ENCODE measurements at places on chromosomes 11 and 22.

GRCh38 chr11:70290361-70291065 lies 20.0 kb downstream of the PPFIA1 start:
- DNase-seq, result no peak

- DNase-seq, result no peak
These were observed 39.2 kb downstream of the APOL1 start for GRCh38 chr22:36291831-36292740.

GRCh38 chr22:40928657-40929056 lies 22.5 kb upstream of the RBX1 start:
- no peak for DNase-seq

GRCh38 chr11:133947321-133947756 lies 9.4 kb downstream of the IGSF9B start:
- no peak for DNase-seq

DNA sequence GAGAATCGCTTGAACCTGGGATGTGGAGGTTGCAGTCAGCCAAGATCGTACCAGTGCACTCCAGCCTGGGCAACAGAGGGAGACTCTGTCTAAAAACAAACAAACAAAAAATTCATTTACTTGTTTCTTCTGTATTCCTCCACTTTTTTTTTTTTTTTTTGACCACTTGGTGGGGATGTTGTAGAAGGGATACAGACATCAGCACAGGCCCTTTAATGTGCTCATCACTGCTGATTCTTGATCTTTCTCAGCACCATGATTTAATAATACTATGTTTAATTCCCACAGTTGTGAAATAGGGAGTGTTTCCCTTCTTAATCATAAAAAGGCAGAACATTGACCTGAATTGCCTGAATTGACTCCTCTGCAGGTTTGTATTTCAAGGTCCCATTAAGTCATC lies 4.5 kb downstream of the TTC9C start:
- DNase-seq, result no peak

- DNase-seq, result no peak
These were observed 53.3 kb downstream of the ARHGAP8 start for GRCh38 chr22:44805711-44806110.

GRCh38 chr22:46070803-46071450 lies 79.4 kb upstream of the PPARA start:
- no peak for DNase-seq

DNA sequence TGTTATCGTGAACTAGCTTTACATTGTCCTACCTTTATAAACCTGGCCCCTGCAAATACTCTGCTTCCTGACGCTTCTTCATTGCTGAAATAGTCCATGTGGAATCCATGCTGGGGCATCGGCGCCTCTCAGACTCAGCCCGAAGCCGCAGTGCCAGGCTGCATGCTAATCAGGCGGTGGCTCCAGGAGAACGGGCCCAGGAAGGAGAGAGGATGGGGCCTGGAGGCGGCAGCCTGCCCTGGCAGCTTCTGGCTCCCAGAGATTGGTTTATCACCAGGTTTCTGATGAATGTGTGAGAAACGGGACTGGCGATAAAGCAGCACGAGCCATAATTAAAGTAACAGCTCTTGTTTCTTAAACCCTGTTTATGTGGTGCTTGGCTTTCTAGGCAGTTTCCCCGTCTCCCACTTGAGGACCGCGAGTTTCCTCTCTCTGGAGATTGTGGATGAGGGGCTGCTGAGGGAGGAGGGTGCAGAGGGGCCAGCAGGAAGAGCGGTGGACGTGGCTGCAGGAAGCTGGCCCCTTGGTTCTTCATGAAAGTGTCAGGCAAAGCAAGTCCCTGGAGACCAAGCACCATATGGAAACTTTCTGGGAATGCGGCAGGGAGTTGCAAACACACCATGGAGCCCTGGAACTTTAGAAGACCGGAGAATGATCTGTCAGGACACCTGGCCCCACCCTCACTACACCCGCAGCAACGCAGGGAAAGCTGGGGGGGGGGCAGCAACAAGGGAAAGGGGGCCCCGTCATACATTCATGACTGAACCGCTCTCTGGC lies 93.4 kb downstream of the NTM start:
- no peak for DNase-seq

GRCh38 chr11:84543367-84544159 lies 1083.6 kb downstream of the DLG2 start:
- DNase-seq, result no peak

- DNase-seq, result no peak
These were observed 37.1 kb upstream of the BSX start for GRCh38 chr11:123018702-123019101.

GRCh38 chr11:130608287-130608686 lies 159.8 kb downstream of the ADAMTS15 start:
- no peak for DNase-seq

DNA sequence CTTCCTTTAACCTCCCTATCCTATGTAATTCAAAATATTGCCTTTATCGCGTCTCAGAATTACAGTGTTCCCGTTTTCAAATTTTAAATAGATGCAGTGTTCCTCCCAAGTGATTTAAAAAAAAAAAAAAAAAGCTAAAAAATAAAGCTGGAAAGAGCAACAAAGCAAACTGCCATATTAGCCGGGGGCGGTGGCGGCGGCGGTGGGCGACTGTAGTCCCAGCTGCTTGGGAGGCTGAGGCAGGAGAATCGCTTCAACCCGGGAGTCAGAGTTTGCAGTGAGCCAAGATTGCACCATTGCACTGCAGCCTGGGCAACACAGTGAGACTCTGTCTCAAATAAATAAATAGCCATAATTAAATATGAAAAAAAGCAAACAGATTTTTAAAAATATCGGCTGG lies 5.5 kb upstream of the AGBL2 start:
- no peak for DNase-seq

- no peak for DNase-seq
These were observed 9.7 kb downstream of the KIRREL3 start for GRCh38 chr11:126990716-126991480.

DNA sequence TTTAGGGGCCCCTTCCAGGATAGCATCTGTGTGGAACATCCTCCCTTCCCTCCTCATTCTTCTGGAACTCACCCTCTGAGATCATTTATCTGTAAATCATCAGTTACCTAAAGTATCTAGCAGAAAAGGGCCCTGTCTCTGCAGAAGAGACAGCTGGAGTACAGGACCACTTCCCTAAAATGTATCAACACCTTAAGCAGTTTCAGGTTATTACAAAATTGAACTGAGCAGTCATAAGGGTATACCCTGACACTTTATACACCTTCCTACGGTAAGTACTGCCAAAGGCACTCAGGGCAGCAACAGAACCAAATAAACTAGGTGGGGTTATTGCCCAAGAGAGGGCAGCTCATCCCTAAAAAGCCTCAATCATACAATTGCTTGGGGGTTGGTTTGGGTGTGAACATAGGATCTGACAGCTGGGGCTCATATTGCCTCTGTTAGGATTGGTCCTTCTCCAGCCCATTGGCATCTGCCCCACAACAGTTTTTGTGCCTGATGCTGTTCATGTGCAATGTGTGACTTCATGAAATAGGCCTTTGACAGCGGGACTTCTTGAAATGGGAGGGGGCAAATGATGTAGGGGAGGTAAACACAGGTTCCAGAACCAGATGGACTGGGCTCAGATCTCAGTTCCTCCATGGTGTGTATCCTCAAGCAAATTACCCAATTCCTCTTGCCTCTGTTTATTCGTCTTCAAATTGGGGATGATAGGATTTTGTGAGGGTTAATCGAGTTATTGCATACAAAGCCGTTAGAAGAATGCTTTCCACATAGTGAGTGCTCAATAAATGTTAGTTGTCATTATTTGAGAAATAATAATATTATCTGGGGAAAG lies 2.9 kb downstream of the POU2AF3 start:
- DNase-seq, result no peak

DNA sequence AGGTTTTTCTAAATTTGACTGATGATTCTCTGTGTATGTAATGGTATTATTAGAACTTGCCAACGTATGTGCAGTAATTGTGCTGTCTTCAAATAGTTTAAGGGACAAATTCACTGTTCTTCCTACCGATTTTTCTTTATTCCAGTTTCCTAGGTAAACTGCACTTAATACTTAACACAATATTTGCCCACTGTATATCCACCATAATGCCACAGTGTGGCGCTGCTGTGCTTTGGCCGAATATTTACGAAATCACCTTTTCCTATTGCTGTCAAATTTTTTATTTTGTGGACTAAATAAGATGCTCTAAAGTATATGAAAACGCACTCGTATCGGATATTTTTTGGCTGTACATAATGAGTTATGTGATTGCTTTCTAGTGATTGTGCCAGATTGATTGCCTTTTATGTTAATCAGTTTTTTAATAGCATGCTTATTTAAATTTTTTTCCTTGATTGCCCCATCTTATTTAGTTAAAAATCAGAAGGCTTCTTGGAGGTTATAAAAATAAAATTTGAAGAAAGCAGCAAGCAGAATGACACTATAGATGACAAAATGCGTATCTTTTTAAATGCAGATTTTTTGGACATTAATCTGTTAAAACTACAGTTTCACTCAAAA lies 10.5 kb downstream of the AASDHPPT start:
- no peak for DNase-seq

DNA sequence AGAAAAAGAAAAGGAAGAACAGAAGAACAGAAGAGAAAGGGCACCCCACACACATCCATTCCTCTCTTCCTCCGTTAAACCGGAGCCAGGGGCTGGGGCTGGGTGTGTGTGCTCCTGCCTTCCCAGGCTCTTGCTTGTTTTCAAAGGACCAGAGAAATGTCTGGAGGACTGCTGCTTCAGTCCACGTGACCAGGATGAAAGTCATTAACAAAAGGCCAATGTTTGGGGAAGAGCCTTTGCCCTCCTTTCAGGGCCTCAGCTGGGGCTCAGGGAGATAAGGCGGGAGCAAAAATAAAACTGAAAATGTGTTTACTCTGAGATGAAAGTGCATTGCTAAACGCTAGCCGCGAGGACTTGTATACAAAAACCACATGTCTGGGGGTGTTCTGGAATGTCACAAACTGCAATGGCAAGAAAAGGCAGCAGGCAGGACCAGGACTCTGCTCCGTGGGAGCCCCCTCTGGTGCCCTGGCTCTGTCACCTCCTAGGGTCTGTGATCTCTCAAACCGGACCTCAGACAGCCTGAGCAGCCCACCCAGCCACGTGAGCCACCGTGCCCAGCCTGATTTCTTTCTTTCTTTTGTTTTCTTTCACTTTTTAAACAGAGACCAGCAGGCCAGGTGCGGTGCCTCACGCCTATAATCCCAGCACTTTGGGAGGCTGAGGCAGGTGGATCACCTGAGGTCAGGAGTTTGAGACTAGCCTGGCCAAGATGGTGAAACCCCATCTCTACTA lies 31.6 kb upstream of the MYH9 start:
- no peak for DNase-seq

- no peak for DNase-seq
These were observed 17.3 kb downstream of the MS4A6A start for GRCh38 chr11:60165538-60165937.

GRCh38 chr22:28710576-28711191 lies 30.9 kb downstream of the CHEK2 start:
- DNase-seq, result no peak

GRCh38 chr11:75342966-75343870 lies 8.2 kb downstream of the ARRB1 start:
- DNase-seq, result no peak

DNA sequence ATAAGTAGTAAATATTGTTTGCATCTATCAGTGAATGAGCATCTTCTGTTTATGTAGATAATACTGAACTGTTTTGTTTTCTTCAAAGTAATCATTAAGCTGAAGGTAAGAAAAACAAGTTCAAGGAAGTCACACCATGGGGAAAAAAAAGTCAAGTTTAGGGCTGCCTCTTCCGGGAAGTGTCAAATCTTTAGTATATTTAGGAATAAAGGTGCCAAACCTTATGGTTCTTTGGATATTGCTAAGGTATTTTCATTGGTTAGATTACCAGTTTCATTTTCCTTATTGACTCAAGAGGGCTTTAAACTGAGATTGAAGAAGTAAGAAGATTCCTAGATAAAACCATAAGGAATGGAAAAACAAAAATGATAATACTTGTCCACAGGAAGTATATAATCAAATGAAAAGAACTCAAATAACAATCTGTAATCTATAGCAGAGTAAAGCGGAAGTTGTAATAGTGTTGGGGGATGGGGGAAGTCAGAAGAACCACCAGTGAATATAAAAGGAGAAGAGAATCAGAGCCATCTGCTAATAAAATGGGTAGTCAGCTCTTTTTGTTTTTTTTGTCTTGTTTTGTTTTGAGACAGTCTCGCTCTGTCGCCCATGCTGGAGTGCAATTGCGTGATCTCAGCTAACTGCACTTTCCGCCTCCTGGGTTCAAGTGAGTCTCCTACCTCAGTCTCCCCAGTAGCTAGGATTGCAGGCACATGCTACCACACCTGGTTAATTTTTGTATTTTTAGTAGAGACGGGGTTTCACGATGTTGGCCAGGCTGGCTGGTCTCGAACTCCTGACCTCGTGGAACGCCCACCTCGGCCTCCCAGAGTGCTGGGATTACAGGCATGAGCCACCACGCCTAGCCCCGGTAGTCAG lies 2.3 kb downstream of the ATM start:
- no peak for DNase-seq

DNA sequence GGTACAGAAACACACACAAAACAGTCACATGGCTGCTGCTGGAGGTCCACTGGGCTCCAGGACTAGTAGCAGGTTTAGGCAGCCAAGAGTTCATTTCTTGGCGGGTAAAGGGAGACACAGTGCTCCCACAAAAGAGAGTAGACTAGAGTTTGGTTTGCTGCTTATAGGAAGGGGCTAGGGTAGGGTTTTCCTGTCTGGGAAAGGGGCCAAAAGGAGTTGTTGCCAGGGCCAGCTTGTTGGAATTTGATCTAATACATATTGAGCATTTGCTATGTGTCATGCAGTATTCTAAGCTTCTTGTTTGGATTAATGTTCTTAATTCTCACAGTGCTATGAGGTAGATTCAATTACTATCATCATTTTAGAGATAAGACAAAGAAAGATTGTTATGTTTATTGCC lies 195.1 kb upstream of the PLET1 start:
- no peak for DNase-seq

DNA sequence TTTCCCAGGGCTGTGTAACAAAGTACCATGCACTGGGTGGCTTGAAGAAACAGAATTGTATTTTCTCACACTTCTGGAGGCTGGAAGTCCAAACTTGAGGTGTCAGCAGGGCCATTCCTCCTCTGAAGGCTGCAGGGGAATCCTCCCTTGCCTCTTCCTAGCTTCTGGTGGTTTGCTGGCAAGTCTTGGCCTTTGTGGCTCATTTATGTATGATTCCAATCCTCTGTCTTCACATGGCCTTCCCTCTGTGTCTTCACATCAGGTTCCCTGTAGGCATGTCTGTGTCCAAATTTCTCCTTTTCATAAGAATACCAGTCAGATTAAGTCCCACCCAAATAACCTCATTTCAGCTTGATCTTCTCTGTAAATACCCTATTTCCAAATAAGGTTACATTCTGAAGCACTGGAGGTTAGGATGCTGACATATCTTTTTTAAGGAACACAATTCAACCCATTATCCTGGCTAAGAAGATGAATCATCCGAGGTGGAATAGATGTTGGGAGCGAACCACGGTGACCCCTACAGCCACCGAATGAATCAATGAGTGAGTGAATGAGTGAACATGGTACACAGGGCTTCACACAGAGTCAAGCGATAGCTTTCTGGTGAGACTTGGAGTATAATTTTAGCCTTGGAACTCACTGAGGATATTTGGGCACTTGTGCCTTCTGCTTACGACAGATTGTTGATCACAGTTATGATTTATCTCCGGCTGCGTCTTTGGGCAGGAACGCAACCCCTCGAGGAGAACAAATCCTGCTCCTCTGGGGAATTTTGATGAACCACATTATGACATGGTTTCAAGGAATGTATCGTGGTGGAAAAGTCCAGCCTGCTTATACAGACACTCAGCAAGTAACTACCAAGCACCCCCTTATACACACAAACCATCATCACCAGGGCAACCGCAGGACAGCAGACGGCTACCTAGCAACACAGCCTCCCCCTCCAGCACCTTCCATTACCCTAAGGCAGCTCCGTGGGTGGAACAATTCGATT lies 34.3 kb upstream of the MICAL2 start:
- DNase-seq, result peak; percentile 94
